ENCODE measurements at places on chromosomes 7 and 10.

- no peak for DNase-seq
Observed at GRCh38 chr10:57141708-57142107, 780.6 kb upstream of the ZWINT start.

DNA sequence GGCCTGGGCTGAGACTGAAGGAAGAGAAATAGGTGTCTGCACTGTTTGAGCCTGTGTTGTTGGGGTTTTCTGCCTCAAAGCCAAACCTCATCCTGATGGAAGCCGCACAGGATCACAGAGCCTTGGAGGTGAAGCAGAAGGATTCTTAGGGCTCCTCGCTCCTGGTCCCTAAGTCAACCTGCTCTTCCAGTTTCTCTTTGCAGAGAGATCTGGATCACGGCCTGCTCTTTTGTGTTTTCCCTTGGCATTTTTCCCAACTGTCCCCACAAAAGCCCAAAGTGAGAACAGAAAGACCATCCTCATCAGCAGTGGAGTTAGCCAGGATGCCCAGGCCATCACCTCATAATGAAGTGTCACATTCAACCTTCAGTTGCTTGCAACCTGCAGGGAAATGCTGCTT, 20.3 kb upstream of the PPIA start:
- DNase-seq = no peak

DNA sequence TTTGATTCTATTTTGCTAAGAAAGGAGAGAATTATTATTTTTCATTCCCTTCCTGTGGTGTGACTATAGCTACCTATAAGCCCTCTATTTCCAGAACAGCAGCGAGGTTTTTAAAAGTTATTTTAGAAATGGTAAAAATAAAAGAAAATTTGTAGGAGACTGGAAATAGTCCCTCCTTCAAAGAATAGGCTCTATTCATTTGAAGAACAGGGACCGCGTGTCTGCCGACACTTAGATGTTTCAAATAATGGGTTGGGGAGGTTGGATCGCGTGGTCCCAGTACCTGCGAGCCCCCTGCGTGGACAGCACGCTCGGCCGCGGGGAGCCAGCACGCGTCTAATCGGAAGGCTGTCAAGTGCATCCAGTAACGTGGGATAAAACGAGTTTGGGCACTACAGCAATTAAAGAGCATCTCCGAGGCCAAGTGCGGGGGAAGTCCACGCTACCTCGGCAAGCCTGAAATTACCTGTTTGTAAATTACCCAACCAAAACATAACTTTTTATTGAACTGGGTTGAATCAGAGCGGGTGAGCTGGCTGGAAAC, 1.0 kb downstream of the CACNA2D1 start:
- no peak for DNase-seq

GRCh38 chr7:12610899-12611298, 40.4 kb downstream of the SCIN start:
- no peak for DNase-seq

GRCh38 chr10:45593938-45594275, 78.7 kb downstream of the ZFAND4 start:
- DNase-seq = no peak

- DNase-seq = no peak
Observed at GRCh38 chr7:157397036-157397720, 60.4 kb downstream of the DNAJB6 start.

- DNase-seq = no peak
Observed at GRCh38 chr7:135181261-135181928, 10.9 kb upstream of the CYREN start.
